Endothelial cell (in vitro differentiated cells): ENCODE measurements at places on chromosomes 4 and X. TPM values are rescaled to one million over a fixed set of nuclear protein-coding genes. Genes with fewer than 3 reads are reported as not detected.
A peak's percentile ranks its signal among the peaks of the same experiment; 100 is the strongest.

The TCP11X1 gene
- not detected for total RNA-seq

The CCDC160 gene
- 2.2 TPM for total RNA-seq

DNA sequence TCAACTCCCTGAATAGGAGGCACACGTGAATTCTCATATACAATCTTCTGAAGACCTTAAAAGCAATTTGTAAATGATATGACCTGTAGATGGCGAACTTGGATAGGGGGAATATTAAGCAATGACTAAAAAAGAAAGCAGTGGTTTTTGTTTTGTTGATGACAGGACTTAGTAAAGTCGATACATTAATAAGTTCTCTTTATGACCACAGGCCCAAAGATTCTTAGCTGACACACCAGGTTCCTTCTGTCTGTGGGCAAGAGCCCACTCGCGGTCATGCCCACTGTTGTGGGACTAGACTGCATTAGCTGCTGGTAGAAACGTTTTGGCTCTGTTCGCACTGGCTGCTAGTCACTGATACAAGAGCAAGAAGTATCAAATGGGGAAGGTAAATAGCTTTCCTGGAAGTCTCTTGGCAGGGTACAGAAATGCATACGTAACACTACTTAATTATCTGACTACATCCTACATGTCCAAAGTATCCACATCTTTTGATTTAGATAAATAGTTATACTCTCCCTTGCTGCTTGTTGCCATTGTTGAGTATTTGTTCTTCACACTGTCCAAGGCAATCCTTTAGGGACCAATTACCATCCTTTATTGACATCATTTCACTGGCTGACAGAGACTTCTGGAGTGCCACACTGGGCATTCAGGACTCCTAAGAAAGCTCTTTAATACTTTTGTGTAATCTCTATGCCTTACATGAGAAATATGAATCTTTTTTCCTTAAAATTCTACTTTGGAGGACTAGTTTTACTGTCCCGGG, 31.0 kb downstream of the ALPK1 start:
- H3K4me3 ChIP-seq: no peak overlapping the region
- H3K27ac ChIP-seq: no peak overlapping the region
- H3K27me3 ChIP-seq: no peaks in the 10 kb centered on the region
- no peaks in the 10 kb centered on the region for H3K36me3 ChIP-seq
- no peak for DNase-seq

GRCh38 chr4:125168531-125168930, 146.2 kb upstream of the FAT4 start:
- H3K4me1 ChIP-seq: no peaks in the 10 kb centered on the region
- no peak overlapping the region for H3K4me3 ChIP-seq
- no peaks in the 10 kb centered on the region for H3K36me3 ChIP-seq
- DNase-seq: no peak

GRCh38 chrX:53729751-53730150, 43.2 kb upstream of the HUWE1 start:
- H3K27ac ChIP-seq: no peak overlapping the region
- H3K27me3 ChIP-seq: no peaks in the 10 kb centered on the region
- no peak overlapping the region for H3K4me3 ChIP-seq

DNA sequence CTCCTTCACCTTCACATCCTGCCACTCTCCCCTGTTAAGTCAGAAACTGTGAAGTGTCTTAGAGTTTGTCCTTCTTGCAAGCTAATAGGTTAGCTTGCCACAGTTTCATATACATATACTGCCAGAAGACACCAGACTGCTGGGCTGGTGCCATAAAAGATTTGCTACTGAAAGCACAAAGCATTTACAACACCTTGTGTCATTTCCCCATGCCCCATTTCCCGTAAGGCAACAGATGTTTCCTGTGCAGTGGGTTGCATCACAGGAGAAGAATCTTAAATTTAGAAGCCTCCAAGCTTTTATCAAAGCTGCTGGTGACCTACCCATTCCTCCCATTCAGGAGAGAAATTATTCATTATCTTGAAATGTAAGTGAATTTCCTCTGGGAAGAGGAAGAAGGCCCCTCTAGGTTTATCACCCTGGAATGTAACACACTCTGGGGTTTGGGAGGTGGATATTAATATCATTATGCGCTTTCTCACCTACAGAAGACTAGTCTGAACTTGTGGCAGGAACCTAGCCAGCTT, 34.5 kb upstream of the RAB33B start:
- H3K27ac ChIP-seq: peak overlapping the region; percentile 99
- H3K4me3 ChIP-seq: no peak overlapping the region
- peaks cover 35% of the 10 kb centered on the region for H3K36me3 ChIP-seq
- peaks cover 10% of the 10 kb centered on the region for H3K27me3 ChIP-seq
- DNase-seq: peak; percentile 63
- H3K4me1 ChIP-seq: peaks cover 23% of the 10 kb centered on the region

- no peak overlapping the region for H3K4me3 ChIP-seq
- no peak overlapping the region for H3K27ac ChIP-seq
- H3K4me1 ChIP-seq: no peaks in the 10 kb centered on the region
- no peaks in the 10 kb centered on the region for H3K36me3 ChIP-seq
- DNase-seq: no peak
- peaks cover 1% of the 10 kb centered on the region for H3K27me3 ChIP-seq
Measured at GRCh38 chr4:114208574-114209151, 229.2 kb upstream of the ARSJ start.

The RENBP gene
- total RNA-seq: 19.3 TPM

DNA sequence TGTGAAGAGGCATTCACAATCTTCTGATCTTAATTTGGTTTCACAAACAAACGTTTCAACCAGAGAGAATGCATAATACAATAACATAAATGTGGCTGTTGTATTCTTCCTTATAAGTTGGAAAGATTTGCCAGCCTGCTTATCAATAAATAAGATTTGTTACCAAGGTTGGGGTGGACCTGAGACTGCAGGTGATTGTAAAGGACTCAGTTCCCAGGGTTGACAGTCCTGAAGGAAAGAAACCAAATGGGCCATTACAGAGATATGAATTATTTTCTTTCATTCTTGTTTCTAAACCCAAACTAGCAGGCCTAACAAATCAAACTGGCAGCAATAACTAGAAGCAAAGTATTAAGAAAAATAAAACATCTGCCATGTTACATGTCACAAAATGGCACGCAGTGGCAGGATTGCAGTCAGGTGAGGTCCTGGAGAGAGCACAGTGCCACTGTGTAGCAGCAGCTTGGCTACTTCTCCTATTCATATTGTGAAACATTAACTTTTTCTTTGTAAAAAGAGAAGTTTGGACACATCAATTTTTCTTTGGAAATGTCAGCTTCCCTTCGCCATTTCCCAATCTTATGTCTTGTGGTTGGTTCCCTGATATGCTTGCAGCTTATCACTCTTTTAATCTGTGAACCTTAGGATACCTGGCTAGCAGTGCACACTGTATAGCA, 133.8 kb upstream of the EMCN start:
- H3K27ac ChIP-seq: no peak overlapping the region
- DNase-seq: no peak
- peaks cover 14% of the 10 kb centered on the region for H3K4me1 ChIP-seq
- no peaks in the 10 kb centered on the region for H3K36me3 ChIP-seq
- no peaks in the 10 kb centered on the region for H3K27me3 ChIP-seq

GRCh38 chr4:143377611-143378099, 41.0 kb downstream of the GAB1 start:
- H3K4me1 ChIP-seq: peaks cover 47% of the 10 kb centered on the region
- peaks cover 4% of the 10 kb centered on the region for H3K27me3 ChIP-seq
- no peak for DNase-seq
- no peak overlapping the region for H3K4me3 ChIP-seq
- H3K27ac ChIP-seq: no peak overlapping the region
- no peaks in the 10 kb centered on the region for H3K36me3 ChIP-seq

DNA sequence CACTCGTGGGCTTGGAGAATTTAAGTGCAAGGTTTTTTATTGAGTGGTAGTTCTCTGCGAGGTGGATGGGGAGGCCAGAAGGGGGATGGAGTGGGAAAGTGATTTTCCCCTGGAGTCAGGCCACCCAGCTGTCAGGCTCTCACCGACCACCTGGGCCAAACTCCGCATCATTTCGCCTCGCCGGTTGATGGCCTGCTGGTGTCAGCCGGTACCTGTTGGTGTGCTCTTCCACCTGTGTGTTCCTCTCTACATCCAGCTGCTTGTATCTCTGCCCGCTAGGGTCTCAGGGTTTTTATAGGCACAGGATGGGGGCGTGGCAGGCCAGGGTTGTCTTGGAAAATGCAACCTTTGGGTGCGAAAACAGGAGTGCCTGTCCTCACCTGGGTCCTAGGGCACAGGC, 200.9 kb downstream of the DACH2 start:
- no peak overlapping the region for H3K27ac ChIP-seq
- no peaks in the 10 kb centered on the region for H3K36me3 ChIP-seq
- no peak overlapping the region for H3K4me3 ChIP-seq
- no peak for DNase-seq
- peaks cover 3% of the 10 kb centered on the region for H3K4me1 ChIP-seq

- peak overlapping the region; percentile 58 for H3K4me3 ChIP-seq
- peak overlapping the region; percentile 15 for H3K27ac ChIP-seq
- DNase-seq: no peak
- H3K36me3 ChIP-seq: no peaks in the 10 kb centered on the region
- no peaks in the 10 kb centered on the region for H3K4me1 ChIP-seq
- peaks cover 4% of the 10 kb centered on the region for H3K27me3 ChIP-seq
Measured at GRCh38 chr4:186081202-186081807, 12.3 kb downstream of the TLR3 start.

The GC gene
- total RNA-seq: 0.23 TPM

The GAB3 gene
- total RNA-seq: 0.90 TPM

The MGAT4D gene
- 0.13 TPM for total RNA-seq

GRCh38 chr4:41525129-41525528, 12.8 kb upstream of the LIMCH1 start:
- peaks cover 20% of the 10 kb centered on the region for H3K36me3 ChIP-seq
- H3K27ac ChIP-seq: peak overlapping the region; percentile 87
- H3K27me3 ChIP-seq: no peaks in the 10 kb centered on the region
- no peak for DNase-seq
- H3K4me1 ChIP-seq: peaks cover 36% of the 10 kb centered on the region

- peak overlapping the region; percentile 94 for H3K27ac ChIP-seq
- no peak overlapping the region for H3K4me3 ChIP-seq
- H3K27me3 ChIP-seq: no peaks in the 10 kb centered on the region
Measured at GRCh38 chrX:135396566-135396965, 25.2 kb upstream of the SMIM10L2A start.

- H3K27me3 ChIP-seq: no peaks in the 10 kb centered on the region
- H3K4me1 ChIP-seq: no peaks in the 10 kb centered on the region
- no peak overlapping the region for H3K27ac ChIP-seq
- DNase-seq: no peak
- H3K36me3 ChIP-seq: peaks cover 11% of the 10 kb centered on the region
Measured at GRCh38 chr4:102715057-102715456, 45.7 kb downstream of the MANBA start.

DNA sequence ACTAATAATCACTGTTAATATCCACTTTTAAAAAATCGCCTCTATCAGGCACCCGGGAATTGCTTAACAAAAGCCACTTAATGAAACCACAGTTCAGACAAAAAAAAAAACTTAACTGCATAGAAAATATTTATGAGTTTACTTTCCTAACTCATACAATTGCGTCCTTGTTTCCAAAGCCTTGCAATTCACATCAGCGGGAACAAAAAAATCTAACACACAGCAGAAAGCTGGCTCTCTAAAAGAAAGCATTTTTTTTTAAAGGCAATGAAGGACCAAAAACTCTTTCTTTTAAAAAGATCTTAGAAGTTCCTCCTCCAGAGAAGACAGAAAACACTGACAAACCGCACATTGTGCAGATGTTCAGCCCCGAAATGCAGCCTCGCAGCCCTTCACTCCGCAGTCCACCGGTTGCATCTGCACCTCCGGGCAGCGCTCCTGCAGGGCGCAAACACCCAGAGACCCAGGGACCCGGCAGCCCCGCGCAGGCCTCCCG, 812 bp downstream of the FAT1 start:
- DNase-seq: no peak
- peak overlapping the region; percentile 61 for H3K27ac ChIP-seq
- H3K4me1 ChIP-seq: peaks cover 15% of the 10 kb centered on the region
- H3K36me3 ChIP-seq: peaks cover 11% of the 10 kb centered on the region

DNA sequence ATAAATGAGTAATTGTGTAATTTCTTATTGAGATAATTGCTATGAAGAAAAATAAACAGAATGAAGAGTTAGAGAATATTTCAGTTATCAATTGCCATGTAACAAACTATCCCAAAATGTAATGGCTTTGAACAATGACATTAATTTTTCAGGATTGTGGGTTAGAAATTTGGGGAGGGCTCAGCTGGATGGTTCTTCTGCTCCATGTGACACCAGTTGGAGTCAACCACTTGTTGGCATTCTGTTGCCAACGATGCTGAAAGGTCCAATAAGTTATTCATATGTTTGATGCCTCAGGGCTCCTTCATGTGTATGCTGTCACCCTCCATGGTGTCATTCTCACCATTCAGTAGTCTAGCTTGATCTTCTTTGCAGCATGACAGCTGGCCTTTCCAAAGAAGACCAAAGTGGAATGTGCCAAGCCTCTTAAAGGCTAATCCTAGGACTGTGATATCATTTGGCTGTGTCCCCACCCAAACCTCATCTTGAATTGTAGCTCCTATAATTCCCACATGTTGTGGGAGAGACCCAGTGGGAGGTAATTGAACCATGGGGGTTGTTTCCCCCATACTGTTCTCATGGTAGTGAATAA, 20.9 kb upstream of the CCDC149 start:
- H3K27me3 ChIP-seq: no peaks in the 10 kb centered on the region
- no peak overlapping the region for H3K4me3 ChIP-seq
- H3K4me1 ChIP-seq: no peaks in the 10 kb centered on the region
- H3K36me3 ChIP-seq: peaks cover 13% of the 10 kb centered on the region

DNA sequence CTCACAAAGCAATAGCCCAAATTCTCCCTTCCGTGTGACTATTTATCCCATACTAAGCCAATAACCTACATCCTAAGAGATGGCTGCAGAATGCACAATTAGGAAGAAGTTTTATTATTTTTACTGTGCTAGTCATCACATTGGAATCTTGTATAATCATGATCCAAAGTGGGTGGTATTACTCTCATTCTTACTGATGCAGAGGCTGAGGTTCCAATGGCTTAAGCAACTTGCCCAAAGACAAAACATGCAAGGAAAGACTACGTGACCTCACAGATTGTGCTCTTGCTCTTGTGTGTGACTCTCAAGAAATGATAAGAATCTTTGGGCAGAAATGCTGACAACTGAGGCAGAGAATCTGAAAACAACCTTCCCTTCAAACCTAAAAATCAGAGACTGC, 212.2 kb downstream of the LDB2 start:
- peaks cover 4% of the 10 kb centered on the region for H3K27me3 ChIP-seq
- peaks cover 11% of the 10 kb centered on the region for H3K36me3 ChIP-seq
- H3K4me1 ChIP-seq: peaks cover 12% of the 10 kb centered on the region
- no peak overlapping the region for H3K27ac ChIP-seq
- no peak for DNase-seq
- H3K4me3 ChIP-seq: no peak overlapping the region

The FNIP2 gene
- total RNA-seq: 34.3 TPM

The ZNF185 gene
- total RNA-seq: 2.1 TPM

DNA sequence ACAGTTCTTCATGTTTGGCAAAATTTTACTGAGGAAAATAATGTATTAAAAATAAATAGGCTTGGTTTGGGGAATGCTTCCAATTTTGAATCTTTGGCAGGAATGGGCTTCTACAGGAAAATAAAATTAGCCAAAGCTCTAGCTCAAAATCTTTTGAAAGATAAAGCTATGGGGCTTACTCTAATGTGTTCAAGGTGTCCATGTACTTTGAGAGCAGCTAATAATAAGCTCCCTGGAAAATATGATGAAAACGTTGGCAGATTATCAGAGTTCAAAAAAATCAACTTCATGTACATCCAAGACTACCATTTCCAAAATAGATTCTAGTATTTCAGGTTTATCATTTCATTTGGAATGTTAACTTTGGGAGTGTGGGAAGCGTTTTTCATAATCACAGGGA, 158.4 kb downstream of the EMCN start:
- DNase-seq: no peak
- H3K27me3 ChIP-seq: no peaks in the 10 kb centered on the region
- no peak overlapping the region for H3K27ac ChIP-seq
- peaks cover 4% of the 10 kb centered on the region for H3K36me3 ChIP-seq
- H3K4me1 ChIP-seq: peaks cover 3% of the 10 kb centered on the region
